ENCODE measurements at places on chromosomes 5 and 9.

GRCh38 chr9:6218099-6218502, 2.5 kb downstream of the IL33 start:
- H3K36me3 ChIP-seq, result no peaks in the 10 kb centered on the region
- H3K27me3 ChIP-seq, result no peaks in the 10 kb centered on the region
- peaks cover 26% of the 10 kb centered on the region for H3K4me1 ChIP-seq
- peak overlapping the region; percentile 45 for H3K4me3 ChIP-seq

- H3K27me3 ChIP-seq, result peaks cover 22% of the 10 kb centered on the region
- no peaks in the 10 kb centered on the region for H3K36me3 ChIP-seq
- peak within 1 kb of the TSS; percentile 23 for H3K4me3 ChIP-seq
- no peak for DNase-seq
- peaks cover 6% of the 10 kb centered on the region for H3K4me1 ChIP-seq
Observed at GRCh38 chr9:72149231-72149975, at the start of gene GDA. Gene GDA, plus strand, starts transcription at chr9:72149440. Its CDS starts 120 bp downstream, at chr9:72149560.

DNA sequence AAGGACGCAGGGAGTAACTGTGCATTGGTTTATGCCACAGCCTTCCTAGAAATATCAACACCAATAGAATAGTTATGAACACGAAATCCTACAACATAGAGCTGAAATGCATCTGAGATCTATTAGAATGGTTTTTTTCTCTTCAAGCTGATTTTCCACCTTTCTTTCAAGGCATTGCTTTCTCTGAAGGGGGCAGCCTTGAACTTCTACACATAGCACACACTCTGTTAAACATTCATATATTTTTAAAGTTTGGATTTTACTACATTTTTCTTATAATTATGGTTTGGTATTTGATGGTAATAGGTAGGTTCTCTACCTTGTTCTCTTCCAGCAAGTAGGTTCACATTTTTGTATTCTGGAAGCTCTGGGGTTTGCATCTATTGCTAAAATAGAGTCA, 661.8 kb downstream of the SEMA5A start:
- no peaks in the 10 kb centered on the region for H3K36me3 ChIP-seq
- no peaks in the 10 kb centered on the region for H3K4me1 ChIP-seq
- DNase-seq, result no peak
- no peaks in the 10 kb centered on the region for H3K27me3 ChIP-seq
- no peak overlapping the region for H3K27ac ChIP-seq

GRCh38 chr5:89346573-89346972, 463.6 kb upstream of the MEF2C start:
- DNase-seq, result no peak
- no peak overlapping the region for H3K27ac ChIP-seq
- H3K4me3 ChIP-seq, result no peak overlapping the region

- no peaks in the 10 kb centered on the region for H3K27me3 ChIP-seq
- H3K4me3 ChIP-seq, result no peak overlapping the region
- peaks cover 4% of the 10 kb centered on the region for H3K4me1 ChIP-seq
- H3K36me3 ChIP-seq, result no peaks in the 10 kb centered on the region
- H3K27ac ChIP-seq, result no peak overlapping the region
- no peak for DNase-seq
Observed at GRCh38 chr5:122880749-122881148, 35.3 kb downstream of the SNX24 start.

DNA sequence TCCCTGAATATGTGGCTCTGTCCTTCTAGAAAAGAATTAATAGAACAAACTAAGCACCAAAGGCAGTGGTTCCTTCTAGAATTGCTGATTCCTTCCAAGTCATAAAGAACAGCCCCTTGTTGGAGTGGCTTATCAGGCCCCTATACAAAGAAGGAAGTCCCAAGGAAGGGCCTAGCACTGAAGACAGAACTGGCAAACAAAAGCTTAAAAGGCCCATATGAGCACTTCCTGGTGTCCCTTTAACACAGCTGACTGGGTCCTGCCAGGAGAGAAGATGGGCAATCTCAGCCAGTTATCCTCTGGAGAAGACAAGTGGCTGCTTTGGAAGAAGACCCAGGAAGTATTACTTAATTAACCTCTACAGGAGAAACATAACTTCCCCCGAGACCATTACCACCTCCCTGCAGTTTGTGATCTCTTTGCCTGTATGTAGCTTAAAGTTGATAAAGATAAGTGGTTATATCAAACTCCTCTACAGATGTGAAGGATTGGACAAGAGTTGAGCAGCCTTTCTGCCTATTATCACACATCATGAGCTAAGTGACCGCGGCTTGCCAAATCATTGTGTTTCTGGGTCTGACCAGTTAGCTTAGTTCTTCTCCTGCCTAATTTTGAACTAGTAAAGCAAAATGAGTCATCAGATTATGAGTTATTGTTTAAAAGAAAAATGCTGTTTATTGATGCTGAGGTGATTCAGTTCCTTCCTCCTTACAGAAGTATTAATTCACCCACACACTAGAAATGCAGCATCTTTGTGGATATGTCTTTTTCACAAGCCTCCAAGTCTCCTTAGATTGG, 13.3 kb upstream of the STING1 start:
- H3K4me3 ChIP-seq, result no peak overlapping the region
- no peak for DNase-seq
- H3K27me3 ChIP-seq, result no peaks in the 10 kb centered on the region
- peaks cover 27% of the 10 kb centered on the region for H3K4me1 ChIP-seq
- H3K27ac ChIP-seq, result peak overlapping the region; percentile 28

- H3K4me3 ChIP-seq, result peak overlapping the region; percentile 72
- H3K4me1 ChIP-seq, result peaks cover 10% of the 10 kb centered on the region
- no peak for DNase-seq
- H3K27ac ChIP-seq, result peak overlapping the region; percentile 91
- no peaks in the 10 kb centered on the region for H3K27me3 ChIP-seq
Observed at GRCh38 chr5:52789378-52789777, 1.7 kb downstream of the ITGA1 start.

- H3K27me3 ChIP-seq, result peaks cover 39% of the 10 kb centered on the region
- H3K27ac ChIP-seq, result no peak overlapping the region
- no peaks in the 10 kb centered on the region for H3K36me3 ChIP-seq
- no peak overlapping the region for H3K4me3 ChIP-seq
- no peak for DNase-seq
Observed at GRCh38 chr9:126219166-126219565, 107.5 kb upstream of the MVB12B start.

GRCh38 chr9:82108474-82108873, 119.9 kb downstream of the SPATA31D1 start:
- no peak overlapping the region for H3K27ac ChIP-seq
- H3K4me1 ChIP-seq, result no peaks in the 10 kb centered on the region
- H3K27me3 ChIP-seq, result no peaks in the 10 kb centered on the region

DNA sequence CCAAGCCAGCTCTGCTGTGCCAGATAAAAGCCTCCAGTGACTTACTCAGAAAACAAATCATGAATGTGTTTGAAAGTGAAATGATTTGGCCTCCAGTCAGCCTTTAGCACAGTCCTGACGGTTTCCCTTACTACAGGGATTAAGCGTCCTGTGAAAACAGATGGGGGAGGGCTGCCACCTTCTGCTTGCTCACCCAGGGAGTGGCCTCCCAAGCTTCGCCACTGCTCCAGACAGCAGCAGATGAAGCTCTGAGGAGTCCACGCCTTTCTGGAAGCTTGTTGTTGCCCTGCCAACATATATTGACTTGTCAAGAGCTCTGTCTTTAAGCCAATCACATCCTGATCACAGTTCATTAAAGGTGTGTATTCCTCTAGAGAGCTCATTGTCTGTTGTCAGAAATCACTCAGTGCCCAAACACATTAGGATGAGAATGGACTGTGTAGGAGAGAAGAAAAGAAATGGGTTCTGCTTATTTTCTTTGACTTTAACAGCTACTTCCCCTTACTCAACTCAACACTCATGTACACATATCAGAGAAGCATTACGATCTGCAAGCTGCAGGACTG, 4.9 kb upstream of the FYB1 start:
- H3K27ac ChIP-seq, result no peak overlapping the region
- peak; percentile 55 for DNase-seq
- H3K27me3 ChIP-seq, result no peaks in the 10 kb centered on the region

- no peak for DNase-seq
- H3K4me3 ChIP-seq, result no peak overlapping the region
- H3K4me1 ChIP-seq, result peaks cover 15% of the 10 kb centered on the region
Observed at GRCh38 chr5:56011835-56012234, 17.1 kb upstream of the IL6ST start.

All from lower lobe of right lung (tissue), 2 donors.